ENCODE measurements at places on chromosomes 7 and 10.

GRCh38 chr10:112950714-112951358, 789 bp downstream of the TCF7L2 start:
- no peak for DNase-seq

DNA sequence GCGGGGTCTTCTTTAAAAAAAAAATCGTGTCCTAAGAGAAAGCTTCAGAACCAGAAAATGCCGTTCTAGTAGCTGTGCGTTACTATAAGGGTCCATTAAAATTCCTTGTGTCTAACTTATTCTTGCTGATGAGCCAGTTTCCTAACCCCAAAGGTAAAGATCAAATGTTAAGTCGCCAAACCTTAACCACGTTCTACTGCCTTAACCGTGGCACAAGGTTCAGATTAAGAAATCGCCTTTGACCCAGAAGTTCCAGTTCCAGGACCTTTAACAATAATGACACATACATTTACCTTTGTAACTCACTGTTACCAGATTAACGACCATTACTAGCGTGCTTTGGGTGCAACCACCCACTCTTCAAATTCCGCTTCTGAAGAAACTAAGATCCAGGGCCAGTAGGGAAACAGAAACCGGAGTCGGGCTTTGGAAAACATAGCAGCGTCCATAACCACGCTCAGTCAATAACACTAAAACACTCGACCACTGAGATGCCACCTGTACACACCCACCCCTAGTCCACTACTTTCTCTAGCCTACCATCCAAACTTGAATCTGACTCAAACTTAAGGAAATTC, 620 bp downstream of the BET1 start:
- no peak for DNase-seq

DNA sequence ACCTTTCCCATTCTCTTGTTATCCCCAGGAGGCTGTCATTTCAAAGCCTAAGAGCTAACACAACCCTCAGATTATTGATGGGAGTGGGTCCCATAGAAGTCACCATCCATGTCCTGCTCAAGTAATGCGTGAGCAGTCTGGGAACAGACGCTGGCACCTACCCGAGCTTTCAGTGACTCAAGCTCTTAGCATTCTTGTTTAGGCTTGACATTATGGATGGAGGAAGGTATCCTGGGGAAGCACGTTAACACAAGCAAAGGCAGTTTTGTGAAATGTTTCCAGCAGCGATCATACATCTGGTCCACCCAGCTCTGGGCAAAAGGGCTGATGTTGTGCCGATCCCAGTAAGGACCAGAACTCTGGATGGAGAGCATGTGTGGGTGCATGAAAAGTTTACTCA, 30.0 kb upstream of the AUTS2 start:
- DNase-seq, result no peak

GRCh38 chr7:106114716-106115383, 2.7 kb upstream of the SYPL1 start:
- DNase-seq, result no peak

- no peak for DNase-seq
Measured at GRCh38 chr10:72392571-72392970, 37.9 kb upstream of the DNAJB12 start.

GRCh38 chr10:113493882-113494301, 59.0 kb upstream of the HABP2 start:
- no peak for DNase-seq

GRCh38 chr10:101228153-101228965, 904 bp downstream of the LBX1 start:
- DNase-seq, result no peak

DNA sequence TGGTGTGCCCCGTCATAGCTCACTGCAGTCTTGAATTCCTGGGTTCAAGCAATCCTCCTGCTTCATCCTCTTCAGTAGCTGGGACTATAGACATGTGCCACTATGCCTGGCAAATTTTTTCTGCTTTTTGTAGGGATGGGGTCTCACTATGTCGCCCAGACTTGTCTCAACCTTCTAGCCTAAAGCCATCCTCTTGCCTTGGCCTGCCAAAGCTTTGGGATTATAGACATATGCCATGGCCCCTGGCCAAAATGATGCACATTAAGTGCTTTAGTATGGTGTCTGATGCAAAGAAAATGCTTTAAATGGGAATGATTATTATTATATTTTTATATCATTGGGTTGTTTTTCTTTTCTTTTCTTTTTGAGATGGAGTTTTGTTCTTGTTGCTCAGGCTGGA, 33.2 kb upstream of the VCL start:
- no peak for DNase-seq

GRCh38 chr10:45505311-45505710, 131.3 kb downstream of the ALOX5 start:
- no peak for DNase-seq

- no peak for DNase-seq
Measured at GRCh38 chr7:89966067-89966664, 188.1 kb upstream of the STEAP1 start.

GRCh38 chr10:3573498-3573897, 211.5 kb downstream of the KLF6 start:
- no peak for DNase-seq

GRCh38 chr7:146781352-146782116, 664.9 kb downstream of the CNTNAP2 start:
- DNase-seq, result no peak

DNA sequence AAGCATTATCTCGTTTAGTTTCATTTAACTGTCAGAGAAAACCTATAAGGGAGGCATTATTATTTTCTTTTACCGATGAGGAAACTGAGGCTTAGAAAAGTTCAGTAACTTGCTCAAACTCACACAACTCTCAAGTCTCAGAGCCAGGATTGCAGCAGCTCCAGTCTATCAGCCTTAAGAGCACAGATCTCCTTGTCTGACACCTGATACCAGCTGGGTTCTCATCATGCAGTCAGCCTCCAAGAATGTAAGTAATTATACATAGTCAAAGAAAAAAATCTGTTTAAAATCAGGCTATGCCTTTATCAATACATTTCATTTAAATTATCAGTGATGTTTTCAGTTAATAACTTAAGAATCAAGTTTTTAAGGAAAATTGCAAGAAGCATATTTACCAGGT, 236.6 kb upstream of the TCF7L2 start:
- DNase-seq, result no peak

DNA sequence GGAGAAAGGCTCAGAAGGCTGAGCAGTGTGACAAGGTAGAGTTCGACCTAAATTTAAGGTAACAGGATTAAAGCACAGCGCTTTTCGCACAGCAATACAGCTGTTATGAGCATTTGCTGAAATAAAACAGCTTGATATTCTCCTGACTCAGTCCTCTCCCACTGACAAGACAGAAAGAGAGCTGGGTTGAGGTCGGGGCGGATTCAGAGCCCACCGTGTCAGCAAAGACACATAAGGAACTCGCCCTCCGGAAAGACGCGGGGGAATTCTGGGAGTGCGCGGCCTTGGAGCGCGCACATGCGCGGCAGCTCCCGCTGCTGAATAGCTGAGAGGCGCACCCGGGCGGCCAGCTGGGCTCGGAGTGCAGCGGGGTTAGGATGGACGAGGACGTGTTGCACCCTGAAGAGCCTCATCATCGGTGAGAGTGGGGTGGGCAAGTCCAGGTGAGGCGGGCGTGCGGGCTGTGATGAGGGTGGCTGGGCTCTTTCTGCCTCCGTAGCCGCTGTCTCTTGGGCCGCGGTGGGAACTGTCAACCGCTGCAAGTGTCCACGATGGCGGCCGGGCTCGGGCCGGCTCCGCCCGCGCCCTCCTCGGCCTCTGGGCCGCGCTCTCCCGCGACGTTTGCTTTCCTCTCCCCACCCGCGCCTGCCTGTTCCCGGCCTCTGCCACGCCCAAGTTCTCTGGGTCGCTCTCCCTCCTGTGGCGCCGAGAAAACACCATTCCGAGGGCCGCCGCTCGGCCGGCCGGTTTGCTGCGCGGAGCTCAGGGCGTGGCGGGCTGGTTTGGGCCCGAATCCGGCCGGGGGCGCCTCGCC, 120.6 kb downstream of the LYZL1 start:
- peak; percentile 23 for DNase-seq

- no peak for DNase-seq
Measured at GRCh38 chr7:27156916-27157701, 634 bp upstream of the HOXA7 start.

DNA sequence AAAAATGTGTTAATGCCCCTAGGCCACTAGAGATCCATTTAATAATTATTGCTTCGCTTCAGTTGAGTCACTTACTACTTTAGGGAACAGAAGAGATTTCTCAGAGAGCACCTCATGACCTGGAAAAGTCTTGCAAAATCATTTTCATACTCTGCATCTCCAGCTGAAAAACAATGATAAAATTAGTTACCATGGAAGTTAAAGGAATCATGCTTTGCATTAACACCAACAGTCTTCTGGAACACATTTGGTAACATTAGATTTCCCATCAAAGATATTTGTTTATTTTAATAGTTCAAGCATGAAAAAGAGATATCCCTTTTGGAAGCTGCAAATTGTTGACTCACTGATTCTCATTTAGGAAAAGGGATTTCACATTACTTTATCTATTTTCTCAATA, 1.8 kb upstream of the STEAP2 start:
- no peak for DNase-seq

DNA sequence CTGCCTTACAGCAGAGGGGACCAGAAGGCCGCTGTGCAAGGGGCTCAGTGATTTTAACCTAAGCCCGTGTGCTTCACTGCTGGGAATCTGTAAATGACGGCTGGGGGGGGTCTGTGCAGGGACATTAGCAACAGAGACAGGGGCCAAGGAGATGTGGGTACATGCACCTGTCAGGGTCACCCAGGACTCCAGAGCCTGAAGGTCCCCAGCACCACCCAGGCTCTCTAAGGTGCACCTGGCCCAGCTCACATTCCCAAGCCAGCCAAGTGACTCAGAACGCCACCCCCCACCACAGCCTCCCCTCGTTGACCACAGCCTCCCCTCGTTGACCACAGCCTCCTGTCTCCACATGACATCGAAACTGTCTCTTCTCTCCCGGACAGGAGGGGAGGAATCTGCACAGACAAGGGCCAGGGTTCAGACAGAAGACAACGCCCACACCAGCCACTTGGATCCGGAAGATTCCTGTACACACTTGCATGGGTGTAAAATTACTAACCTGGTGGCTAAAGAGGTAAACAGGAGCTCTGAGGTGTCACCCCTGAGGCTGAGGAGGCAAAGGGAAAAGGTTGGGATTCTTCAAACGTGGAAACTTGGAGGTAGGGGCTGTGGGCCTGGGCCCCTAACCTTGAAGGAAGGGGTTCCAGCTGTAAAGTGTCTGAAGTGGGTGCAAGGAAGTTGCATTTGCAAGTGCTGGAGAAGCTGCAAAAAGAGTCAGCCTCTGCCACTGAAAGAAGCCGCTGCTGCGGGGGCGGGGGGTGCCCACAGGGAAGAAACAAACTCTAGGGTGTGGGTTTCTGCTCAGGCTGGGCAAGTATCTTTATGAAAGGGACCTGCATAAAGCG, 27.0 kb downstream of the CALML3 start:
- peak; percentile 28 for DNase-seq

Data from activated T-cell treated with anti-CD3 and anti-CD28 coated beads for 1 hour (primary cell).